ENCODE measurements at places on chromosomes 5 and 9. TPM values are rescaled to one million over a fixed set of nuclear protein-coding genes. Genes with fewer than 3 reads are reported as not detected.

DNA sequence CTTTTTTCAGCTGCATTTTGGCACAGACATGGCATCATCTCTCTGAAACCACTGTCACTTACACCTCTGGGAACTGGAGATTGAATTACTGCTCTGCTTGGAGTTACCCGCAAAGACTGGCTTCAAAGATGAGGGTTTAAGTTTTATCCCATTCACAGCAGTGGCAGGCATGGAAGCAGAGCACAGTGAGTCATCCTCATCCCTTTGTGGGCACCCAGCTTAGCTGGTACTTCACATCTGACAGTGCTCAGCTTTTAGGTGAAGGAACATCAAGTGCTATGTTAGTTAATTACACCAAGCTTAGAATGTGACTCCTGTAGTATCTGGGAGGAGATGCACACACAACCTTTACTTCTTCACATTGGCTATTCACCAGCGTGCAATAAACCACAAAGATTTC, 24.8 kb upstream of the ALDH1A1 start:
- no peak for DNase-seq

DNA sequence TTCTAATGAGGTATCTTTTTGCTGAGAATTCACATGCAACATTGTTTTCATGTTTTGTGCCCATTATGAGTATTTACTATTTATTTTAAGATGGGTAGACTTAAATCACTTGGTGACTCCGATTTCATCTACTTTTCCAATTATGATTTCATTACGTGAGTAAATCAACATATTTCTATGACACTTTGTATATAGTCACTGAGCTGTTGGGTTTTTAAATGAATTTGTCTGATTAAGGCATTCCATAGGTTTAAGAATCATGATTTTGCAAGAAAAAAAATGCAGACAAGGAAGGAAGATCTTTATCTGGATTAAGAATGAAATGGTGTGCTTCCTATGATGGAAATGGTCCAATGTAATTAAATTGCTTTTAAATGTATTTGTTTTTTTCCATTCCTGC, 661.9 kb downstream of the ANXA1 start:
- no peak for DNase-seq

GRCh38 chr9:36030871-36031270, 5.8 kb upstream of the RECK start:
- DNase-seq: no peak

DNA sequence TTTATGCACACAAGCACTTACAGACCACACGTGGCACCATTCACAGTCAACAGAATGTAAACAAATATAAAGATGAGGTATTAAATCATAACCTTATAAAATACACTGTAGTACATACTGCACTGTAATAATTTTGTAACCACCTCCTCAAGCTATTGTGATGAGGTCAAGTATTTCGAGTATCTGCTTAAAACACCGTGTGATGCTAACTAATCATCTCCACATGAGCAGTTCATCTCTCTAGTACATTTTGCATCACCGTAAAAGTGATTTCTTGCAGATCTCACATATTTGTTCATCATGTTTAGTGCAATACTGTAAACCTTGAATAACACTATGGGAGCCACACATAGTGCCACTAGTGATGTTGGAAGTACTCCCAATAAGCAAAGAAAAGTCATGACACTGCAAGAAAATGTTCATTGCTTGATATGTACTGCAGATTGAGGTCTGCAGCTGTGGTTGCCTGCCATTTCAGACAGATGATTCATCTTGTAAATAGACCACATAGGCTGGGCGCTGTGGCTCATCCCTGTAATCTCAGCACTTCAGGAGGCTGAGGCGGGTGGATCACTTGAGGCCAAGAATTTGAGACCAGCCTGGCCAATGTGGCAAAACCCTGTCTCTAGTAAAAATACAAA, 44.3 kb downstream of the FOXB2 start:
- DNase-seq: no peak

GRCh38 chr9:77587851-77588250, 60.3 kb downstream of the GNA14 start:
- no peak for DNase-seq

DNA sequence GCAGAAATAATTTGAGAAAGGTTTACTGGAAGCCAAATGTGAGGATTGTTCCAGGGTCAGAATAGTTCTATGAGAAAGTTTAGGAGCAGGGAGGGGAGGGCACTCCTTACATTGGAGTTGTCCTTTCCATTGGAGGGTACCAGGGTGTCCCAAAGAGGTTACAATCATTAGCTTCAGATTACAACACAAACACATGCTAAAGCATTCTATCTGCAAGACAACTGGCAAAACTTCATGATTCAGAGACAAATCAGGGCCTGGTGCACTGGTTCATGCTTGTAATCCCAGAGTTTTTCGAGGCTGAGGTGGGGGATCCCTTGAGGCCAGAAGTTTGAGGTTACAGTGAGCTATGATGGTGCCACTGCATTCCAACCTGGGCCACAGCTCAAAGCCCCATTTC, 51.8 kb downstream of the NSUN2 start:
- no peak for DNase-seq

The MYOT gene
- total RNA-seq: not detected

- DNase-seq: no peak
These were observed 100.7 kb upstream of the IRX4 start for GRCh38 chr5:1983401-1983800.

DNA sequence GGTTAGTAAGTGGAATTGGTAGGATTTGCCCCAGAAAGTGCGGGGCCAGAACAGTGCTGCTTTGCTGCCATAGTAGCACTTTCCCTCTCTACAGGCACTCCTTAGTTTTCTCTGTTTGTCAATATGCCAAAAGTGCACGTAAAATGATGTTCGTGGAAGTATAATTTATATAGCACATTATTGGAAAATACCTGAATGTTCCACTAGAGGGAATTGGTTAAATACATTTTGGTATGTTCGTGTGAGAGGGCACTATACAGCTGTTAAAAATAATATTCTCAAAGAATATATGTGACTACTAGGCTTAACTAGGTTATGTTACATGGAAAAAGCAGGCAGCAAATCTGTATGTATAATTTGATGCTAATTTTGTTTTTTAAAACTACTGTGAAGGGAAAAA, 184.0 kb upstream of the GDNF start:
- DNase-seq: no peak

DNA sequence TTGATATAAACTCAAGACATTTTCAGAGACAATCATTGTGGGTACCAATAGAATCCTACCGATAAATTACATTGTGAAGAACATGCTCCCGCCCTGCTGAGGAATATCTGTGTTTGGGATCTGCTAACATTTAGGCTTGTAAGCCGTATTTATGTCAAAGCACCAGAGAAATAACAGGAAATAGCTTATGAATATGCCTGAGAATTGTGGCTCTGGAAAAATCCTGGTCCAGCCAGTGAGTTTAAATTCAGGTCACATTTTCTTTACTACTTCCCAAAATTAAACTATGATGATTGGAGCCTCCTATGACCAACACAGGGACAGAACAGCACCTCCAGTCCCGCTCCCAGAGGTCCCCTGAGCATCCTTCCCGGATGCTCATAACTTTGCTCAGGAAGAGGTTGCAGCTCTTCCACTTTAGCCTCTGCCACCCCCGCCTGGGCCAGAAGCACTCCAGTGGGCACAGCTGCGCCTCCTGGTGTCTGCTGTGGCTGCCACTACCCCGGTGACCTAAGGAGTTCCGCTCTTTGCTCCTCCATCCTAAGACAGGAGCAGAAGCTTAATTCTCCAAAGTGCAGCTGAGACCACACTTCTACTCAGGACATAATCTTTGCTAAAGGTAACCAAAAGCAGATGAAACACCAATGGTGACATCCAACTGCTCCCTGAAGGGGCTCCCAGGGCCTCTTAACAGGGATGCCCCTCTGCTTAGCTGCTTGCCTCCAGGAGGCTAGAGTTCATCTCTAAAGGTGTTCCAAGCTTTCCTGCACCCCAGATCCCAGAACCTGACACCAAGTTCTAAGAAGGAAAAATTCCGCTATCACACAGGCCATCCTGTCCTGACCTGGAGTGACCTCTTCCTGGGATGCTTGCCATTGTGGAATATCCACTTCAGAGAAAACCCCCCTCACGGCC, 58.8 kb downstream of the SLC1A1 start:
- no peak for DNase-seq

DNA sequence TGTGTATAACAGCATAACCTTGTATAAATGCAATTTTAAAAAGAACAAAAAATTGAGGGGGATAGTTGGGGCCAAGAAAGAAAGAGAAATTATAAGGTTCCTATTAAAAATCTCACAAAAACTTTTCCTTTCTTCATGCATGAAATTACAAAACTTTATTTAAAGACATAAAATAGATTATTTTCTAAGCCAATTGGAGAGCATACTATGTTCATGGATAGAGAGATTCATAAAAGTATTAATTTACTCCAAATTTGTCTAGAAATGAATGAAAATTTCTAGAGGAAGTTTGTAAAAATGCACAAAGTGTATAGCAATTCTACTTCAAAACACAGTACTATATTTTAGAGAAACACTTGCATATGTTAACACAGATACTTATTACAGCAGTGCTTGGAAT, 200.4 kb downstream of the PCSK1 start:
- no peak for DNase-seq

- no peak for DNase-seq
These were observed 84.7 kb upstream of the TNFSF8 start for GRCh38 chr9:115015018-115015635.

The BARX1 gene
- 1.4 TPM for total RNA-seq

- DNase-seq: no peak
These were observed 48.9 kb upstream of the SPIN1 start for GRCh38 chr9:88339317-88339716.

The ANKRD31 gene
- total RNA-seq: 0.51 TPM

DNA sequence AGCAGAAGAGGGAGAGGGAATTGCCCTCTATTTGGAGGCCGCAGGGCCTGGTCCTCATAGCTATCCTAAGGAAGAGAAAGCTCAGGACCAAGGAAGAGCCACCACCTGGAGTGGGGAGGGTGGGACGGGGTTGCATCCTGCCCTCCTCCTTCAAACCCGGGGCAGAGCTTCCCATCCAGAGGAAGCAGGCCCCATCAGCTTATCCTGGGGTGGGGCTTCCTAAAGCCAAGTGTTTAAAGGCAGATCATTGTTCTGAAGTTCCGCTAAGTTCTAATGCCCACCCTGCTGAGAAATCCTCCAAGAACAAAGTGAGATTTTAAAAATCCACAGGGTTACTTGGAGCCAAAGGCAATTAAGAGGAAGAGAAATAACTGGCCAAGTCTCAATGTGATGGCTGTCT, 210.3 kb downstream of the C9orf152 start:
- DNase-seq: no peak

The TYRP1 gene
- total RNA-seq: not detected

DNA sequence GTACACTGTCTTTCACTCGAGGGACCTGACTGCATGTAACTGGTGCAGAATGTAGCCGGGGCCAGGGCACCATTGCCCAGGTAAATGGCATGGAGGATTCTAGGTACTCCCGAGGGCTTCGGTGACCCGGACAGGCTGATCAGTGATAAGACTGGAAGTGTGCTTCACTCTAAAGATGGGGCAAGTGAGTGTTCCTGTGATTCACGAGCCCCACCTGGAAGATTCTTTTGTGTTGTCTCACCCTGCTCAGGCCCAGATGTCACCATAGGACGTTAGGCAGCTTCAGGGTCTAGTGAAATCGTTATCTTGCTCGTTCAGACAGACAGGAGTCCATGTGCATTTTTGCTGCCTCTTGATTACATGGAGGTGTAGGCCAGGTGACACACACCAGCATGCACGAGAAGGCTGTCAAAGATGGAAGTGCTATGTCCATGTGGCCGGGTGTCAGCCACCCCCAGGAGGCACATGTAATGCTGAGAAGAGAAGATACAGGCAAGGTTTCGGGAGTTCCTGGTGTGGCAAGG, 73.9 kb downstream of the WNK2 start:
- no peak for DNase-seq

DNA sequence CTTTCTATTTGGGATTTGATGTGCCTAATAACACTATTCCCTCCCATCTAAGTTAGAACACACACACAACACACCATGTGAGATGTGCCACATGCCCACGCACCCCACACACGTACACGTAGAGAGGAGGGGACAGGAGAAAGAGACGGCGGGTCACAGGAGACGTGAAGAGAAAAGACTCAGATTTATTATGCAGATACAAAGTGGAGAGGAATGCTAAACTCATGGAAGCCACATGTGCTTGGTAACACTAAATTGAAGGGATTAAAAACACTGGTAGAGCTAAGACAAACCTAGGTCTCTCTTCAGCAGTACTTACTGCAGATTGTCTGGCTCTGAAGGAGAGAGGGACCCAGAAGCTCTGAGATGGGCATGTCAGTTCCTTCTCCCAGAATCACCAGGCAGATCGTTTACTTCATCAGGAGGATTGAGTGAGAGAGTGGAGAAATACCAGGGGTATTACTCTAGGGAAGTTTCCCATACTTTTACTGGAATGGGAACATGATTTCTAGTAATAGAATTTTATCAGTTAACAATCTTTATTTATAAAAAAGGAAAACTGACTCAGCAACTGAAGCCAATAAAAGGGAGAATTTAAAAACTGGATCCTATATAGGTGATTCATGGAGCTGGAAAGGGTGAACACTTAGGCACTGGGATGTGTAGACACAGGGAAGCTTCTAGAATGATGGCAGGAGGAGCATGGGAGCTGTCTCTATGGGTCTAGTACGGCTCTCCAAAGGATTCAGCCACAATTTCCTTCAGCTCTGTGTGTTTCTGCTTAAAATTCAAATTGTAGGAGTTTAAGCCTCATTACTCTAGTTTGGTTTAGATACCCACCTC, 139.4 kb downstream of the MACIR start:
- DNase-seq: no peak

The PCDHGA11 gene
- 0.09 TPM for total RNA-seq

Data from activated naive CD8-positive, alpha-beta T cell treated with anti-CD3 and anti-CD28 coated beads, Interleukin-2, amount 10 ng/mL, durations not matched to agents 7 days and 5 days (primary cell).